ACHN (cell line): ENCODE measurements at places on chromosomes 6 and 20.

GRCh38 chr20:3970016-3970415, 45.3 kb downstream of the RNF24 start:
- DNase-seq: no peak

GRCh38 chr20:60286764-60287163, 328.5 kb downstream of the CDH26 start:
- DNase-seq: no peak

- DNase-seq: no peak
These were observed 60.4 kb upstream of the AKAP12 start for GRCh38 chr6:151179321-151179720.

DNA sequence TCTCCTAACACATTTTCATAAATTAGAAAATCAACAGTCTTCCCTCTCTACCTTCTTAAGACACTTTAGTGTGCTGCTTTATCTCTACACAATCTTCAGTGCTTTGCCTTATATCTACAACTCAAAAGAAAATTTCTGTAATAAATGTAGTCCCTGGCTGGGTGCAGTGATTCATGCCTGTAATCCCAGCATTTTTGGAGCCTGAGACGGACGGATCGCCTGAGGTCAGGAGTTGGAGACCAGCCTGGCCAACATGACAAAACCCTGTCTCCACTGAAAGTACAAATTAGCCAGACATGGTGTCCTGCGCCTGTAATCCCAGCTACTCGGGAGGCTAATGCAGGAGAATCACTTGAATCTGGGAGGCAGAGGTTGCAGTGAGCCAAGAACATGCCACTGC, 9.7 kb upstream of the EDN1 start:
- no peak for DNase-seq

DNA sequence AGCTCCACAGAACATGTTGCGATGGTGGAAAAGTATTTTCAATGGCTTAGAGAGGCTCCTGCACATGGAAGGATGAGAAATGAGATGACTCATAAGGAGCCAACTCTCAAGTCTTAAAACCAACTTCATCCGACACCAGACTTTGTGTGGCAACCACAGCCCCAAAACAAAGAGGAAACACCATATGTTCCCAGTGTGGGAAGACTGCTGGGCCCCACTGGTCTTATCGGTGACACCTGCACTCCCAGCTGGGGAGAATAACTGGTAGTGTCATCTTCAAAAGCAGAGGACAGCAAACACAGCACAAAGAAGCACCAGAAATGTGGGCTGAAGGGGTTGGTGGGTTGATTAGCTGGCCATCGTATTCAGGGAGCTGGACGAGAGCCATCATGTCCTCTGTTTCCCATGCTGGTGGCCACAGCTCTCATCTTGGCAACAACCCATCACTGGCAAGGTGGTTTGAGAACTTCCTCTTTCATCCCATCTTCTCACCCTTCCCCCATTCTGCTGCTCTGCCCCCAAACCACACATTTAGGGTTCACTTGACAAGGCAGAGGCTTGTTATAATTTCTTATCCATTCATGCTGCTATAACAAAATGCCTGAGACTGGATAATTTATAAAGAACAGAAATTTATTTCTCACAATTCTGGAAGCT, 46.0 kb upstream of the TASP1 start:
- DNase-seq: no peak

GRCh38 chr6:44548319-44548718, 160.8 kb downstream of the CDC5L start:
- no peak for DNase-seq

DNA sequence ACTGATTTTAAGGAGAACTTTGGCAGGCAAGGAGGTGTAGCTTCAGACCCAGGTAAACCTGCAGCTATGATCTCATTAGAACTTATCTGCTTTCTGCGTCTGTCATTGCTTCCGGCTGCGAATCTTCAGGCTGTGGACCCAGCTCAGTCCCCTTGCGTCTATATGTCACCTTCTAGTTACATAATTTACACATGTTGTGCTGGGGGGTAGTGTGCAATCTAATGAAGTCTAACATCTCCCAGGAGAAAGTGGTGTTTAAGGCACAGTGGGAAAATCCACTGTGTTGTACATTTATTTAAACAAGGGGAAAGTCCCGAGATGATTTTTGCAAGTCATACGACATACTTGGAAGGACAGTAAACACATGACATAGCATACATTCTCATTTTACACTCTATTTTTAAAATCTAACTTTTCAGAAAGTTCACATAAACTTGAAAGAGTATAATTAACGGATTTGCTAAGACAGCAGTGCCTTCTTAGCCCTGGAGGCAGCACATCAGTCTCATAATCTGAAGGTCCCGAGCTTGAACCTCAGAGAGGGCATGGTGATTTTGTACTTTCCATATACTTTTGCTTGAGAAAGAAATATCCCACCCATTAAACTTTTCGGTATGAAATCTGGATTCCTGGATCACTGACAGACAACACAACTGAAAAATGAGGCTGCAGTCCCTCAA, 35.2 kb downstream of the GPX6 start:
- no peak for DNase-seq

DNA sequence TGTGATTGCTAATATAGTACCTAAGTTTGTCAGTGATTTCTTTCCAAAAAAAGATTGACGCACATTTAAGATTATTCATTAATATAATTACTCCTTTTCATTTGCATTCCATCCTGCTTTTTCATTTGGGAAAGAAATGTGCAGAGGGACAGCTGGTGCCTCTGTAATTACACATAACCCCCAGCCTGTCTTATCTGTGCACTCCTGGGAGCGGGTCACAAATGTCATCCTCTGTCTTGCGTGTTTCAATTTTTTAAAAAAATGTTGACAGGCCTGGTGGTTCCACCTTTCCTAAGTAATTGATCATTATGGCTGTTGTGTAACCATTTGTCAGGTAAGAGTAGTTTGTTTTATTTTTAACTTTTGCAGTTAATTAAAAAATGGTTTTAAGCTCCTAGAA, 92.7 kb downstream of the SLX4IP start:
- DNase-seq: no peak

- DNase-seq: no peak
These were observed 469.5 kb downstream of the QKI start for GRCh38 chr6:163883984-163884383.

- peak; percentile 3 for DNase-seq
These were observed 505.0 kb downstream of the BMP2 start for GRCh38 chr20:7272512-7272911.

GRCh38 chr20:33387177-33387576, 14.1 kb downstream of the CDK5RAP1 start:
- peak; percentile 17 for DNase-seq

- no peak for DNase-seq
These were observed 10.3 kb downstream of the GFRA4 start for GRCh38 chr20:3652676-3653596.

DNA sequence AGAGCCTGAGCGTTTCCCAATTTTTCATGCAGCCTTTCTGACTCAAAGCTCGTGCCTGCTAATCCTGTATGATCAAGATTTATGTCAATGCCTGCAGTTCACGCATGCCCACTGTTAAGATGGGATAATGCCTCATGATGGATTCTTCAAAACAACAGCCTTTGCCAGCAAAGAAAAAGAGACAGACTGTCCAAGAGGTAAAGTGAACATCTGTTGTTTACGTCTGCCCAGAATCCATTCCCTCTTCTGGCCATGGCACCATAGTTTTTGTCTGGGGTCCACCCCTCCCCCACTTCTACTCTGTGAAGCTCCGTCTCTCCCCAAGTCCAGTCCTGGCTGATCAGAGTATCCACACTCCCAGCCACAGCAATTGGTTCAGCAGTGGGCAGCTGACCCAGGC, 91.9 kb upstream of the EYA2 start:
- no peak for DNase-seq

DNA sequence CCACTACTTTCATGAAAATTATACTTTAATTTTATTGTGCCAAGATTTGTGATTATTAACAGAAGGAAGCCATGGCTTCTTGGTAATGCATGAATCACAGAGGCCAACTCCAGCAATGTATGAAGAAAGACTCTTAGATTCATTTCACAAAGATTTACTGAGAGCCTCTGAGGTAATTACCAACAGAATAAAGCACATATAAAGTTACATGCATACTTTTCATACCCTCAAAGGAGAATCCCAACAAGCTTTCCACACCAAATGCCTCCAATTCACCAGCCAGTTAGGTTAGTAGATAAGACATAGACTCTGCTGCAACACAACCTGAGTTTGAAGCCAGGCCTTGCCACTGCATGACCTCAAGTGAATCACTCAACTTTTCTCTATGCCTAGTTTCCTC, 41.9 kb downstream of the HBS1L start:
- peak; percentile 7 for DNase-seq

DNA sequence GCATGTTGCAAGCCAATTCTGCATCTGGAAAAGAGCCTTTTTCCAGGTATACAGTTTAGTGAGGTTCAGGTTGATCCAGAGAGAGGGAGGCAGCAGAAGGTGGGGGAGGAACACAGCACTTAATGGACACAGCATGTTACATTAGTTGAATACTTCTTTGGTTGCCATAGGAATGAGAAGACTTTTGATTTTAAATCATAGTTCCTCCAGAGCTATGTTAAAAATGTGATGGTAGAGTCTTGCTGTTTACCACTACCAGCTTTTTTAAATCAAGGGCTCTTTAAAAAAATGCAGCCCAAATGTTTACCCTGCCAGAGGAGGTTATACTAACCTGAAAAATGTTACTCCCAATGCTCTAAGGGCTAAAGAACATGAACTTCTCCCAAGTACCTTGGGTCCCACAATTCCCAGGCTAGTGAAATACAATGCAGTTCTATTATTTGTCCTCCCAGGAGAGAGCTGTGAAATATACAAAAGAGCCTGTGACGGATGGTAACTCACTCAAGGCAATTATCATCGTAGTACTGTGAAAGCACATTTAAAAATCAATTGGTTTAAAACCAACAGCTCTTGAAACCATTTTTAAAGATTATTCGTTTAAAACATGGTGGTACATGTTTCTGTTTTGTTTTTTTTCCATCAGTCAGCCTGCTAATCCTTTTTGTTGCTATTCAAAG, 6.9 kb upstream of the PHACTR1 start:
- no peak for DNase-seq

DNA sequence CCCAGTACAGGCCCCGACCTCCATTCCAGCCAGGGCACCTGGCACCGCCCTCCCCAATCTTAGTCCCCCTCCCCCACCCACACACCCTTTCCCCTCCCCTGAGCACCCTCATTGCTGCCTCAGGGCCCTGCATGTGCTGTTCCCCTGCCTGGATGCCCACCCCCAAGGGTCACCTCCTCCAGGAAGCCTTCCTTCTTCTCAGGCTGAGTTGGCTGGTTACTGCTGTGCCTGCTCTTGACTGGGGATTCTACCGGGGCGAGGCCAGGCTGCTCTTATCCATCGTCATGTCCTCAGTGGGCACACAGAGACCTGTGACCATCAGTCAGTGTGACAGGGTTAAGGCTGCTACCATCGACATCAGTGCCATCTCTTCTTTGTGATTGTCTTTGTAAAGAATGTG, 23.6 kb downstream of the BHLHE23 start:
- no peak for DNase-seq

DNA sequence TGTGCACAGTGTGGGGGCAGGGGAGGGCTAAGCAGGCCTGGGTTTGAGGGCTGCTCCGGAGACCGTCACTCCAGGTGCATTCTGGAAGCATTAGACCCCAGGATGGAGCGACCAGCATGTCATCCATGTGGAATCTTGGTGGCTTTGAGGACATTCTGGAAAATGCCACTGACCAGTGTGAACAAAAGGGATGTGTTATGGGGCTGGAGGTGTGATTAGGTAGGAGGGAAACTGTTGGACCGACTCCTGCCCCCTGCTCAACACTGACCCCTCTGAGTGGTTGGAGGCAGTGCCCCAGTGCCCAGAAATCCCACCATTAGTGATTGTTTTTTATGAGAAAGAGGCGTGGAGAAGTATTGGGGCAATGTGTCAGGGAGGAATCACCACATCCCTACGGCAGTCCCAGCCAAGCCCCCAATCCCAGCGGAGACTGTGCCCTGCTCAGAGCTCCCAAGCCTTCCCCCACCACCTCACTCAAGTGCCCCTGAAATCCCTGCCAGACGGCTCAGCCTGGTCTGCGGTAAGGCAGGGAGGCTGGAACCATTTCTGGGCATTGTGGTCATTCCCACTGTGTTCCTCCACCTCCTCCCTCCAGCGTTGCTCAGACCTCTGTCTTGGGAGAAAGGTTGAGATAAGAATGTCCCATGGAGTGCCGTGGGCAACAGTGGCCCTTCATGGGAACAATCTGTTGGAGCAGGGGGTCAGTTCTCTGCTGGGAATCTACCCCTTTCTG, 44.0 kb upstream of the TTPAL start:
- no peak for DNase-seq

GRCh38 chr6:126530775-126531174, 190.9 kb downstream of the CENPW start:
- no peak for DNase-seq

GRCh38 chr6:3139090-3139903, 18.0 kb downstream of the TUBB2A start:
- DNase-seq: no peak
